Fibroblast of mammary gland (primary cell): ENCODE measurements at places on chromosomes 16 and 17.

- DNase-seq, result no peak
Observed at GRCh38 chr17:29571486-29571882, 3.0 kb downstream of the TP53I13 start.

DNA sequence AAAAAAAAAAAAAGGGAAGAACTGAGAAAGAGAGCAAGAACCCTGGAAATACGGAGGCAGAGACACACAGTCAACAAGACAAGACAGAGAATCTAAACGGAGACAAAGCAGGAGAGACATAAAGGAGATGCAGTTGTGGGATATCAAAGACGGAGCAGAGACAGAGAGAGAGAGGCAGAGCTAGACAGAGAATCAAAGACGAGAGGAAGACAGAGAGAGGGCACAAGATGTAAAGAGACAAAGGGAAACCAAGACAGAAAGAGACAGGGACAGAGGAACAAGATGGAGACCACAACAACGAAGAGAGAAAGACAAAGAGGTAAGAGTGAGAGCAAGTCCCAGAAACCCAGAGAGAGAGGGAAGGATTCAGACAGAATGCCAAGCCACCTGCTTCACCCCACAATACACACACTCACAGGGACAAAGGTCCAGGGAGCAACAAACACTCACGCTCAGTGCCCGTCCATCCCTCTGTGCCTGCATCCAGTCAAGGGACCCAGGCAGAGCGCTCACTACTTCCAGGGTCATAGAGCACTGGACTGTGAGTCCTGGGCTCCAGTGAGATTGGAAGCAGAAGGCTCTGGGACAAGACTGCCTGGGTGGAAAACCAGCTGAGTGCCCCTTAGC lies 88.9 kb downstream of the C16orf78 start:
- no peak for DNase-seq

GRCh38 chr17:2191227-2191626 lies 112.4 kb downstream of the SMG6 start:
- DNase-seq, result no peak

GRCh38 chr17:21298983-21299519 lies 14.5 kb downstream of the MAP2K3 start:
- DNase-seq, result no peak

DNA sequence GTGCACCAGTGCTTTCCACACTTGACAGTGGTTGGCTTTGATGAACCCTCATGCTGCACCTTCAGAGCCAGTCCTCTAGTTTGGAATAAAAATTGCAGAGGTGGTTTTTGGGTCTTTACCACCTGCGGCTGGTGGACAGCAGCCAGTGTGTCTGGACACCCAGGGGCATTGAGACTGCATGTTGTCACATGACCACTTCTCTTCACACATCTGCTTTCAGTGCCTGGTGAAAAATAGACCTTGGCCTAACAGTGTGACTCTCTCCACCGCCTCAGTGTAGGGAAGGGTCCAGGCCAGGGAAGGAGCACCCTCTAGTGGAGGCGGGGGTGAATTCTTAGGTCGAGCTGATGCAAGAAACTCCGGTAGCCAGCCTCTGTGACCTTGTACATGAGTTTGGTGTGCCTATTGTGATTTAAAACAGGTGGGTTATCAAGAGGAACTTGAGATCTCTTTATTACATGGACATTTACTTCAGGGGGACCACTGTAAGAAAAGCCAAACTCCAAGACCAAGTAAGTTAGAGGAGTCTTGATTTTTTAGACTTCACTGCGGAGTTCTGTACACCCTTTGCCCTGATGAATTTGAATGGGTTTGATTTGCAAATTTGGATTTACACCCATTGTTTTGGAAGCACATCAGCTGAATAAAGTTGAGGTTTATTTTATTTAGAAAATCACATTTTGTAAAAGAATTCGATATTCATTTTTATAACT lies 17.9 kb downstream of the GOSR2 start:
- peak; percentile 70 for DNase-seq

GRCh38 chr16:27638833-27639560 lies 89.1 kb downstream of the KATNIP start:
- DNase-seq, result no peak

DNA sequence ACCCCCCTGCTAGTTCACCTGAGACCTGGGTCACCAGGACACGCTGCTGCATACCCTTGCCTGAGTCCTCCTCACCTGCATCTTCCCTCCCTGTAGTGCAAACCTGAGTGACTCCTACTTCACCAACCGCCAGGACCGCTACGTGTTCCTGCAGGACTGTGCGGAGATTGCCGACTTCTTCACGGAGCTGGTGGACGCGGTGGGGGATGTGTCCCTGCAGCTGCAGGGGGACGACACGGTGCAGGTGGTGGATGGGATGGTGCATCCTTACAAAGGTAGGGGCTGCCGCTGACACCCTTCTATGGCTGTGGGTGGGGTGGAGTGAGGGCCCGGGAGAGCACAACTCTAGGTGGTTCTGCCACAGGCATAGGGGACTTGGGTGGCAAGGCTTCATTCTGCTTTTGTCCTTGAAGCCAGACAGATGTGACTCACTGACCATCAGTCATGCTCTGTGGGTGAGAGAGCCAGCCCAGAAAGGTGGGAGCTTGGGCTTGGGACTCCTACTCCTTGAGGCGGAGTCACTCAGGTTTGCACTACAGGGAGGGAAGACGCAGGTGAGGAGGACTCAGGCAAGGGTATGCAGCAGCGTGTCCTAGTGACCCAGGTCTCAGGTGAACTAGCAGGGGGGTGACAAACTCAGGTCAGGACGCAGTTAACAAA lies 22.3 kb downstream of the PGS1 start:
- DNase-seq, result no peak
